Hepatocyte (in vitro differentiated cells): ENCODE measurements at places on chromosomes 7 and 10. TPM values are rescaled to one million over a fixed set of nuclear protein-coding genes. Genes with fewer than 3 reads are reported as not detected.

GRCh38 chr7:157577061-157577460, 240.3 kb downstream of the DNAJB6 start:
- no peak for DNase-seq
- H3K36me3 ChIP-seq = no peaks in the 10 kb centered on the region
- no peaks in the 10 kb centered on the region for H3K4me1 ChIP-seq
- H3K4me3 ChIP-seq = no peak overlapping the region
- H3K27ac ChIP-seq = no peak overlapping the region

DNA sequence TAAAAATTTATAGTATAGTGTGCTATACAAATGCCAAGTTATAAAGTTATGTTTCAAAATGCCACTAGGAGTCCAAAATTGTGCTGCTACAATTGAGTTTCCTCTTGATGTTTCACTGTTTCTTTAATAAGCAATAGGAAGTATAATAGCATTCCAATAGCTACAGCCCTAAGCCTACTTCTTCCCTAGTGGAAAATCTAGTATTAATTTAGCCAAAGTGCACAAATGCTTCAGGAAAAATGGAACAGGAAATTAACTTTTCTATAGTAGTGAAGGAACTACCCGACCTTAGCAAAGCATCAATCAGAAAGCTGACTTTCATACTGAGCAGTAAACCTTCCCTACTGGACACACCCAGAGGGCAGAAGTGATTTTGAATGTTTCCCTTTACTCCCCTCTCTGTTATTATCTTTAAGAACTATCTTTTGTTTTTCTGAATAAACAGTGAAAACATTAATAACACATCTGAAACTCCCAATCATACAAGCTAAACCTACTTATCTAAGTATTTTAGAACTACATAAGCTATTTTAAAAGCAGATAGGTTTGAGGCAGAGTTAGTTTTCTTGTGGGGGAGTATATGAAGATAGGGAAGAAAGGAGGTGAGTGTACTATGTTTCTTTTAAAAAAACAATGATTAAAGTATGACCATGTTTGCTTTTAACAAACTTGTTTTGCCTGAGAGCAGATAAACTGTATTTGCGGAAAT, 13.7 kb downstream of the CPED1 start:
- no peaks in the 10 kb centered on the region for H3K27me3 ChIP-seq

DNA sequence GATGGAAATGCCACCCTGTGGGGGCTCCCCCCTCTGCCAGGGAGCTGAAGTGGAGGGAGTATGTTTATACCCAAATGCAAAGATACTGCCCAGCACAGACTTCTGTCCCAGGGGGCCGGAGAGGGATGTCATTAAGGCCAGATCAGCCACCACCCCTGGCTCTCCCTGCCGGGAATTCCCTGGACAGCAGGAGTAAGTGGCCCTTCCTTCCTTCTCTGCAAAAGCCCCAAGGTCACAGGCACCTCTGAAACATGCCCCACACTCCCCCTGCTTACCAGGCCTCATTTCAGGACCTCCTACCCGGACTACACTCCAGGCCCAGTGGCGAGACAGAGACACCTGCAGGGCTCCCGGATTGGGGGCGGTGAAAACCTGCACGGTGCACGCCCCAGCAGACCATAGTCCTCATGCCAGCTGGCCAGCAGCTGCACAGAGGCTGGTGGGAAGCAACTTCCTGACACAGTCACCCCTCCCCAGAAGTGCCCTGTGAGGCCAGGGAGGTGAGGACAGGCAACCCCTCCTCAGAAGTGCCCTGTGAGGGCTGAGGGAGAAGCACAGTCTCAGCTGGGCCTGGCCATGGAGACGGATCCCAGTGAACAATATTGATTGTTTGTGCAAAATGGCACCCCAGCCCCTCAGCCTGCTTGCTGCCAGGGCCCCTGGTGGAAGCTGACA, 33.0 kb upstream of the RET start:
- H3K27ac ChIP-seq = no peak overlapping the region
- H3K4me3 ChIP-seq = no peak overlapping the region
- peaks cover 2% of the 10 kb centered on the region for H3K4me1 ChIP-seq
- H3K36me3 ChIP-seq = no peaks in the 10 kb centered on the region
- DNase-seq = no peak

The IRF5 gene
- 0.44 and 0.73 TPM in 2 replicates for total RNA-seq

DNA sequence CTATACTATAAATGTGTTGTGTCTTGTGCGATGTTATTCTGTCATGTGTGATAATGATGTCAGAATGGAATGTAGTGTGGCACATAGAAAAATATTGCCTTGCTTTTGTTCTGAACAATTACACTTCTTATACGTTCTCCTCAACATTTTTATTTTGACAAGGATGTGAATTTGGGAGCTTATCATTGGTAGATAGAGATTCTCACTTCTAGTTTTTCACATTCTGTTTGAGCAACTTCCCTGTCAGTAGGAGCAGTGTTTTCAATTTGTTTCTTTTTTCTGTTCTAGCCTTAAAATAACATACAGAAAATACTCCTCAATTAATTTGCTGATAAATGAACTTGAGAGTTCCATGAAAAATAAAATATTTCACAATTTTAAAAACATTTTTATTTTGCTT, 17.6 kb downstream of the SUN3 start:
- no peak overlapping the region for H3K4me3 ChIP-seq
- no peak for DNase-seq
- no peak overlapping the region for H3K27ac ChIP-seq
- no peaks in the 10 kb centered on the region for H3K36me3 ChIP-seq

- no peak overlapping the region for H3K4me3 ChIP-seq
- no peak overlapping the region for H3K27ac ChIP-seq
- H3K36me3 ChIP-seq = no peaks in the 10 kb centered on the region
- H3K27me3 ChIP-seq = no peaks in the 10 kb centered on the region
Measured at GRCh38 chr7:23295401-23295697, 3.8 kb upstream of the MALSU1 start.

DNA sequence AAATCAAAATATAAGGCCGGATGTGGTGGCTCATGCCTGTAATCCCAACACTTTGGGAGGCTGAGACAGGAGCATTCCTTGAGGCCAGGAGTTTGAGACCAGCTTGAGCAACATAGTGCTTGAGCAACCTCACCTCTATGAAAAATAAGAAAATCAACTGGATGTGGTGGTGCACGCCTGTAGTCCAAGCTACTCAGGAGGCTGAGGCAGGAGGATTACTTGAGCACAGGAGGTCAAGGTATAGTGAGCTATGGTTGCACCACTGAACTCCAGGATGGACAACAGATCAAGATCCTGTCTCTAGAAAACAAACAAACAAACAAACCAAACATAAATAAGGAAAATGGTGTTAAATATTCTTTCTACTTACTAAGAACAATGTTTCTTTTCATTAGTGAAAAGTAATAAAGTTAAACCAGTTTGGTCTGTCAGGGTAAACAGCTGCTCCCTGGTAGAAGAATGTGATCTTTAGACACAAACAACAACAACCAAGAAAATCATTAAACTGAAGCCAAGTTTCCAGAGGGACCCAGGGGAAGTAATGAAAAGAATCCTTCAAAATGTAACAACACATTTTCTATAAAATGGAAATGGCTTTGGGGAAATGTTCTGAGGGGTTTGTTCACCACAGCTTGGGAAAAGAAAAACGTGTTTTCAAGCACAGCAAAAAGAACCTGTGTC, 17.5 kb upstream of the BAG3 start:
- H3K4me3 ChIP-seq = no peak overlapping the region
- H3K27me3 ChIP-seq = no peaks in the 10 kb centered on the region
- DNase-seq = no peak

The FKBP9 gene
- total RNA-seq = 91.2 and 109 TPM in 2 replicates

The LDB3 gene
- total RNA-seq = 0.12 TPM in 1 of 2 replicates, not detected in the other

DNA sequence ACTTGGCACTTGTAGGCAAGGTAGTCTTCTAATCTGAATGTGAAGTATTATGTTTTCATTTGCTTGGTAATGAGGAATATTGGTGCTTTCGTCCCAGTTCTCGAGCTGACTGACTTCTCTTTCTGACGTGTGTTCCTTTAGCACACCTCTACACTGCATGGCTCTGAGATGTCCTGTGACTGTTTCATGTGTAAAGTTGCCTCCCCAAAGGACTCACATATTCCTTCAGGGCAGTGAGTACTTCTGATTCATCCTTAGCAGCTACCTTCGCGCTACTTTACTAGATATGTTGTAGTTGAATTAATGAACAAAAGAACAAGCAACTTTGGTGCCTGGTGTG, 113.7 kb downstream of the EGFR start:
- peak overlapping the region; percentile 96 for H3K27ac ChIP-seq
- peaks cover 57% of the 10 kb centered on the region for H3K4me1 ChIP-seq
- H3K36me3 ChIP-seq = no peaks in the 10 kb centered on the region
- no peaks in the 10 kb centered on the region for H3K27me3 ChIP-seq
- DNase-seq = no peak

The SEMA3A gene
- 64.6 and 72.3 TPM in 2 replicates for total RNA-seq

DNA sequence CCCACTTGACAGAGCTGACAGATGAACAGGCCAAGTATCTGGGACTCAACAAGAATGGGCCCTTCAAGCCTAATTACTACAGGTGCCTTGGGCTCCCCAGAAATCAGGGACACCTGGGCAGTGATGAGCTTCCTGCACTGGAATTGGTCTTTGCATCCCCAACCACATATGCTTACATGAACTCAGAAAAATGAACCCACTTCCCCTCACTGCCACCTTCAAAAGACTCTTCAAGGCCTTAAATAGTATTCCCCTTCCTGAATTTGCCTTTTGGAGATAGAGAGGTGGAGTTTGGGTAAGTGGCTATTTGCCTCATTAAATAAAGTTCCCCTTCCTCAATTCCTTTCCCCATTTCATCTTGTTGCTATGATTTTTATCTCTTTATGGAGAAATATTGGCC, 7.8 kb upstream of the STRIP2 start:
- no peaks in the 10 kb centered on the region for H3K36me3 ChIP-seq
- no peaks in the 10 kb centered on the region for H3K4me1 ChIP-seq

The NME8 gene
- not detected in 2 replicates for total RNA-seq

DNA sequence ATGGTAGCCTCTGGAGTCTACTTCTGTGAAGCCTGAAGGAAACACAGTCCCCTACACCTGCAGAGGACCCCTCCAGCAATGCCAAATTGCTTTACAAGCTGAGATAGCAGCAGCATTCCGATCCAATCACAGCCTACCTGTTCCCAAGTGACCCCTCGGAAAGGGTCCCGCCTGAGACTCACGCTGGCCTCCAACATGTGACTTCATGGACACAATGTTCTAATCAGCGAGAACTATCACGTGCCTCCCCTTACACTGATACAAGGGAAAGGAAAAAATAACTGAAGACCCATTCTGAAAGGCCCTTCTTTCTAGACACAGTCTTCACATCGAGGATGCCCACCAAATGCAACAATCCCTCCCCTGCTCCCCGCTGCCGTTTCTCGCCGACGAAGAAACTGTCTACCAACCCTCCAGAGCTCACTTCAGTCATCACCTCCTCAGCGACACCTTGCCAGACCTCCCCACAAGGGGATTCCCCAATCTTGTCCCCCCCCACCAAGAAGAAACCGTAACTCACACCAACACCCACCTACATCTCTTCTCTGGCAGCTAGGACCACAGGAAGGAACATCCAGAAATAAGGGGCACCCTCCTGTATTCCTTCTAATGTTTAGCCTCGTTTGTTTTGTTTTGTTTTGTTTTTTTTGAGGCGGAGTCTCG, 1.8 kb downstream of the SNX8 start:
- no peak overlapping the region for H3K4me3 ChIP-seq
- no peaks in the 10 kb centered on the region for H3K27me3 ChIP-seq
- DNase-seq = no peak
- no peaks in the 10 kb centered on the region for H3K4me1 ChIP-seq
- H3K27ac ChIP-seq = peak overlapping the region; percentile 10

DNA sequence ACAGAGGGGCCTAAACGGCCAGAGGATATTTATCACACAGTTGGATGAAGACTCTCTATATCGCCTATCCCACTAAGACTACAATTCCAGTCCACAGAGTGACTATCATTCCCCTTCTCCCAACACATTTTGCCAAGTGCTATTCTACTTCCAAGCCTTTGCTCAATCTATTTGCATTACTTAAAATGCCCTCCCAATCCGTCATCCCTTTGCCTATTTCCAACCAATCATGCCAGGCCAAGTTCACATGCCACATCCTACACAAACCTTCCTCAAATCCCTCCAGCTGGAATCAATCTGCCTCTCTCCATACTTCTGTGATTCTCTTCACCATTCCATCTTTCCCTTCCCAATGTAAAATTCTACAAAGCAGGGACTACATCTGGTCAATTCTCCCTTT, 38.2 kb downstream of the SMURF1 start:
- H3K36me3 ChIP-seq = no peaks in the 10 kb centered on the region
- H3K27me3 ChIP-seq = no peaks in the 10 kb centered on the region
- peaks cover 8% of the 10 kb centered on the region for H3K4me1 ChIP-seq
- no peak for DNase-seq
- H3K4me3 ChIP-seq = no peak overlapping the region
- H3K27ac ChIP-seq = no peak overlapping the region

DNA sequence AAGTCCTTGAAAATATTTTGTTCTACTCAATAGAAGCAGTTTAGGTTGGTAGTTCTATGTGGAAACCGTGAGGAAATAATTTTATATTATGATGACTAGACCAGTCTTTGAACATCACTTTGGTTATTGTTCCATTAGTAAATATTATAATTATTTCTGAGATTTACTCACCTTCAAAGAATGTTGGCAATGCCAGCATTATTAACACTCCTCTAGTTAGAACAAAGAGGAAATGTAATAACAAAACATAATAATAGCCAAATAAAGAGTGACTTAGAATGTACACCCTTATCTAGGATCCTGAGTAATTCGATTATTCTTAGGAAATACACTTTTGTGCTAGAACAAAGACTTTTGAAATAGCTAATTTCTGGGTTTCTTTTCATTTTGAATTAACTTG, 121.1 kb downstream of the CFTR start:
- peaks cover 4% of the 10 kb centered on the region for H3K4me1 ChIP-seq
- H3K4me3 ChIP-seq = no peak overlapping the region
- no peak overlapping the region for H3K27ac ChIP-seq
- H3K27me3 ChIP-seq = no peaks in the 10 kb centered on the region
- DNase-seq = no peak
- no peaks in the 10 kb centered on the region for H3K36me3 ChIP-seq

DNA sequence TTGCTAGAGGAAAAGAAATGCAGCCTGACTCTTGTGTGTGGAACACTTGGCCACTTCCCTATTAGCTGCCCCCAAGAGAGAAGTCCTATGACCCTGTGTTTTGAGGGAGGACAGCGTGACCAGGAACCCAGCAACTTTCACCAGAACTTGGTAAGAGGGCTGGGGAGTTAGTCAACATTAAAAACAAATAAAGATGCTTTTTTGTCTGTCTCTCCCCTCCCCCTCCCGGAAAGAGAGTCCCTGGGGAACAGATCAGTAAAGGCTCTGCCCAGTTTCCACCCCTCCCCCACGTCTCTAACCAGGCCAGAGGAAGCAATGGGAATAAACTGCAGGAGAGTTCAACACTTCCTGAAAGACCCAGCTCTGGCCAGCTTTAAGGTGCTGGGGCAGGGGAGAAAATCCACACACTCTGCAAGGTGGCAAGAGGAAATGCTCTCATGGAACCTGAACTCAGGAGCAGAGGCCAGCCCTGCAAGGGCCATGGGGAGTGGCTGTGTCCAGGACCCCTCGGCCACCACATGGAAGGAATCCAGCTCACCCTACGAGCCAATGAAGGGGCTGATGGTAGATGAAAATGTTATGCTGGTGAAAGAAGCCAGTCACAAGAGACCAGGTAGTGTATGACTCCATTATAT, 21.5 kb downstream of the SH3PXD2A start:
- DNase-seq = peak; percentile 68
- peak overlapping the region; percentile 80 for H3K27ac ChIP-seq
- H3K27me3 ChIP-seq = no peaks in the 10 kb centered on the region
- no peaks in the 10 kb centered on the region for H3K36me3 ChIP-seq
- H3K4me1 ChIP-seq = peaks cover 62% of the 10 kb centered on the region
